Activated CD8-positive, alpha-beta T cell treated with anti-CD3 and anti-CD28 coated beads for 36 hours (primary cell): ENCODE measurements at places on chromosomes 6 and 20. TPM values are rescaled to one million over a fixed set of nuclear protein-coding genes. Genes with fewer than 3 reads are reported as not detected.

DNA sequence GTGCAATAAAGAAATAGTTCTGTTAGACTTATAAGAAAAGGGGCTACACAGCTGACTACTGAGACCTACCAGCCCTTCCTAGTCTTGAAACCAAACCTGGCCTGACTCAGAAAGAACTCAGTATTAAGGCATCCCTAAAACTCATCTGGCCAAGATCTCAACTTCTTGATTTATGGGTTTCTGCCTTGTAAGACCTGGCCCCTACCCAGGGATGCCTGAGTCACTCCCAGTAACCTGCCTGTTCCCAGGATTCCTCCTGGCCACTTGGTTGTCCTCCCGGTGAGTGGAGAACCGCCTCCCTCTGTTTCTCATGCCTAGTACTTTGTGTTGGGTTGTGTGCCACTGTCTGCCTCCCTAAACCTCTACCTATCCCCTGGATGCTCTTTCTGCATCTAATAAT lies 189.4 kb upstream of the PREP start:
- peaks cover 36% of the 10 kb centered on the region for H3K4me1 ChIP-seq
- no peak for DNase-seq
- no peak overlapping the region for H3K4me3 ChIP-seq
- H3K36me3 ChIP-seq = no peaks in the 10 kb centered on the region
- no peaks in the 10 kb centered on the region for H3K27me3 ChIP-seq
- peak overlapping the region; percentile 1 for H3K27ac ChIP-seq

The ADGRB3 gene
- not detected for total RNA-seq

The IFNGR1 gene
- 26.8 TPM for total RNA-seq

The CD93 gene
- total RNA-seq = 0.11 TPM

The FOXC1 gene
- 0.16 TPM for total RNA-seq

The STMND1 gene
- not detected for total RNA-seq

The RAD21L1 gene
- 0.18 TPM for total RNA-seq
